ENCODE measurements at places on chromosomes 7 and 10.

GRCh38 chr7:101890749-101891523, 73.5 kb downstream of the CUX1 start:
- no peak for DNase-seq

GRCh38 chr7:135747366-135747765, 1.2 kb downstream of the FAM180A start:
- DNase-seq = no peak

- no peak for DNase-seq
Measured at GRCh38 chr10:100442548-100442947, 20.3 kb upstream of the WNT8B start.

GRCh38 chr7:30731581-30731980, 20.4 kb upstream of the INMT start:
- no peak for DNase-seq

DNA sequence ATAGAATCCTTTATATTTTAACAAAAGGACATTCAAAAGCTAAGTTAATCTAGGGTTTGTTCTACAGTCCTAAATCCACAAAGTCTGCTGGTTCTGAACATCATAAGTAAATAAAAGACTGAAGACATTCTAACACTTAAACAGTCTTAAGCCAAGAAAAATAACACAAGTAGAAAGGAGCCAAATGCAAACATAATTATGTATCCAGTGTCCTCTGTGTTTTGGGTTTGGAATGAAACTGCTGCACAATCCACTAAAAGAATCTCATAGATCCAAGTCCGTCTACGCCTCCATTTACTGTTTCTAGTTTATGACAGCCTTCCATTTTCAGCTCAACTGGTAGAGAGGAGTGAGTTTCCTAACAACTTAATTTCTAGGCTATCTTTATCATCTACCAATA, 623.6 kb upstream of the FZD8 start:
- DNase-seq = no peak

- DNase-seq = no peak
Measured at GRCh38 chr10:116246263-116246662, 26.7 kb downstream of the GFRA1 start.

DNA sequence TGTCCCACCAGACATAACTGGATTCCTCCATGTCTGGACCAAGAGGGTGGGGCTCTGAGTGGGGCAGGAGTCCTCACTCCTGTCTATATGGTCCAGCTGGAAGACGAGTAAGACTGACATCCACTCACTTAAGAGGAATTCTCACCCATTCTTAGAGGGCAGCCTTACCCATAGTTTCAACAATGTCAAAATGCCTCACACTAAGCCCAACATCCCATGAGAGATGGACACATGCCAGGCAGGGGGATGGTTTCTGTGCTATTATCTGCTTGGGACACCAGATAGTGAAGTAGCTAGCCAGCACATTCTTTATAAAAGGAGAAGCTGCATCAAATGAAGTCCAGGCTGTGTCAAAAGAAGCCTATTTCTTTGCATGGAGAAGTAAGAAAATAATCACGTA, 4.7 kb upstream of the LANCL2 start:
- DNase-seq = no peak

- DNase-seq = no peak
Measured at GRCh38 chr7:42457663-42458062, 220.7 kb upstream of the GLI3 start.

DNA sequence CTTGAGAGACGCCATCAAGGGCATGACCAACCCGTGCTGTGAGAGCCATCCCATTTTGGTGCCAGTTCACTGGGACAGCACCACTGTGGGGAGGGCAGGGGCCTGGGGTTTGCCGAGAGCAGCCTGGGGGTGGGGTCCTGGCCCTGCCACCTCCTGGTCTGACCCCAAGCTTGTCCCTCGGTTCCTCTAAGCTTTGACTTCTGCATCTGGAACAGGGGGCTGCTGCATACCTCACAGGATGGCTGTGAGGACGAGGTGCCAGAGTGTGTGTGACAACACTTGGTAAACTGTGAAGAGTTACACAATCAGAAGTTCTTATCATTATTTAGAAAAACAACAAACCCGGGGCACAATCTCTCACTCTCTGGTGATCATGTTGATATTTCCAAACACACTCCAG, 89.9 kb downstream of the CRTAC1 start:
- no peak for DNase-seq

DNA sequence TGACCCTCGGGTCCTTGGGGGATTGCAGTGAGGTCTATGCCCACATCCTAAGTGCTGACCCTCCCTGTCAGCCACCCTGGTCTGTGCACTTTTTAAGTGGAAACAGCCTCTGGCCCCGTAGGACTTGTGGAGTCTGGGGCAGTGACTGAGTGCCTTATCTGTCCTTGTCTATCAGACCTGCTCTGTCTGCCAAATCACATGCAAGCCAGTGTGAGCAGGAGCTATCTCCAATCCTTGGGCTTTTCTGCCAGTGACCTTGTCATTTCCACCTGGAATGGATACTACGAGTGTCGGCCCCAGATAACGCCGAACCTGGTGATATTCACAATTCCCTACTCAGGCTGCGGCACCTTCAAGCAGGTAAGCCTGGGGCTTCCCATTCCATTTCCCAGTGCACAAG, 62.7 kb downstream of the C10orf120 start:
- no peak for DNase-seq

DNA sequence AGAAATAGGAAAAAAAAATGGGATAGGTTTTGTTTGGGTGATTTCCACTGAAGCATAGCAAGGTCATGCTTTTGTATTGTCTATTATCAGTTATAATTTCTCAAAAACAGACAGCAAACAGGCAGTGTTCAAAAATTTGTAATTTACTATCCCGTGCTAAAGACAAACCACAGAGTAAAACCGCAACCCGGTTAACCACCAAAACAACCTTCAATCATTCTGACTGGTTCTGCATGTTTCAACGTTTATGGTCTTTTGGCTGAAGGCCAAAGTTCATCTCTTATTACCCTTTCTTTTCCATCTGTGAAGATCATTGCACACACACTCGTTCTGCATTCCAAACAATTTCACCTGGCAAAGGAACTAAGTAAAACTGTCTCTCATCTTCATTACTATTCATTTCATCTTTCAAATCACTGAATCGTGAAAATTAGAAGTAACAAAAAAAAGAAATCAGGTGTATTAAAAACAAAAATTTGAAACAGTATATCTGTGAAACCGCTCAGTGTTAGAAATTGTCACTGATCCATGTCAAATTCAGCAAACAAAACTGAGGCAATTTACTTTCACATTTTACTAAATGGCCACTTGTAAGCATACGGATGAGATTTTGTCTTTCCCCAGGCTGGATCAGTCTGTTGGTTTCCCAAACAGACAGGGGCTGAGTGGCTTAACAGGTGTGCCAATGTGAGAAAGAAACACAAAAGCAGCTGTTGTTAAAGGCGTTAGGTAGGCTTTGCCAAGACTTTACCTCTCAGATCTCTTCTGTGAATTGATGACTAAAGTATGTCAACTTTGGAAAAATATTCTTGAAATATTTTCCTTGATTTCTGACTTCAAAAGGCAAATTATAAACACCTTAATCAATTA, 539.6 kb downstream of the CNTNAP2 start:
- DNase-seq = no peak

GRCh38 chr10:128873411-128874054, 593.5 kb upstream of the MGMT start:
- no peak for DNase-seq

DNA sequence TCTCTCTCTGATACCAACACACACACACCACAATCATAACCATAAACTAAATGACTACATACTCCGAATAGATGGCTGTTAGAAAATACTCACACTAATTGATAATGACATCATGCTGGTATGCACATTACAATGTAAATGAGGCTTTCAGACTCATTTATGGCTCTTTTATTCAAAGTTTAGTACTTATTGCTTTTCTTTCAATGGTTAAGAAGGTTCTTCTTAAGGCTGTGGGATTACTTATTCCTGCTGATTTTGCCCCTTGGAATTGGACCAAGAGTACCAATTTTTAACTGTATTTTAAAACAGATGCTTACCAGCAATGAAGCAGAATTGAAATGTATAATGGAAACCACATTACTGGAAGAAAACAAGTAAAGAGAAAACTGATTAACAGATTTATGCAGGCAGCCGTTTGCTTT, 20.6 kb upstream of the CABCOCO1 start:
- DNase-seq = no peak

- no peak for DNase-seq
Measured at GRCh38 chr7:98212532-98213041, 1.3 kb downstream of the BHLHA15 start.

GRCh38 chr7:102193806-102194205, 92.9 kb upstream of the SH2B2 start:
- no peak for DNase-seq

DNA sequence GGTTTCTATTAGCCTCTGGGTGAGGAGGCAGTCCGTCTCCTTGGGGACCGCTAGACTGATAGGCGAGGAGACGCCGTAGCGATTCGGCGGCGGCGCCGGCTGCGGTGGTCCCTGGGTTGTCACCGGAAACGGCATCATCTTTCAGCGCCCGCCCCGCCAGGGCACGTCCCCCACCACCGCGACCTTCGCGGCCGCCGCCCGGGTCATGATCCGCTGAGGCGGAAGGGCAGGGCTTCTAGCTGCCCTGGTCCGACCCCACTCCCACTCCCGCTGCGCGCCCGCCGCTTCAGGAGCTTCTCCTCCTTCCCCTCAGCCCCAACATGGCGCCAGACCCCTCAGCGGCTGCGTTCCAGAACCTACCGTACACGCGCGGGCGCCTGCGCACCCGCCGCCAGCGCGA, at the start of gene PAPOLB:
PAPOLB (minus strand) TSS at position 358 of the 400 bp plus-strand sequence; CDS start at position 138, 220 bp downstream.
- DNase-seq = peak; percentile 63

- DNase-seq = no peak
Measured at GRCh38 chr7:133003052-133003910, 78.6 kb downstream of the CHCHD3 start.

- no peak for DNase-seq
Measured at GRCh38 chr10:100874702-100875483, 37.9 kb upstream of the SLF2 start.

GRCh38 chr10:72712136-72712535, 20.2 kb downstream of the MCU start:
- DNase-seq = no peak

GRCh38 chr10:132139526-132139925, 47.2 kb upstream of the DPYSL4 start:
- peak; percentile 24 for DNase-seq

- no peak for DNase-seq
Measured at GRCh38 chr10:93039721-93040120, 20.9 kb upstream of the CYP26C1 start.

- no peak for DNase-seq
Measured at GRCh38 chr10:102412293-102412692, 6.3 kb downstream of the PSD start.

GRCh38 chr10:52488606-52489485, 174.8 kb downstream of the DKK1 start:
- DNase-seq = no peak

- no peak for DNase-seq
Measured at GRCh38 chr7:114720725-114721124, 201.2 kb upstream of the MDFIC start.

DNA sequence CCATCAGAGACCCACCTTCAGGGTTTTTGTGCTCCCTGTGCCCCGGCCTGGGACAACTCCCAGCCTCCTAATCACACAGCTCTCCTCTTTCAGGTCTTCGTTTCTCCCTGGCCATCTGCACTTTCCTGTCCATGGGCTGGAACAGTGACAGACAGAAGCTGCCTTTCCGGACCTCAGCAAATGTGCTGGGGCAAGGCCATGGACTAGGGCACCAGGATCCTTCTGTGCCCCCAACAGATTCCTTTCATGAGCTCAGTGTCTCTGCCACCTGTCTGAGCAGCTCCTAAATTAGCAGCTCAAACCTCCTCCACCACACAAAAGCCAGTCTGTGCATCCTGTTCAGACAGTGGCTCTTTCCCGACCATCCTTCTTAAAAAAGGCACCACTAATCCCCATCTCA, 41.9 kb upstream of the FRMD4A start:
- DNase-seq = no peak

DNA sequence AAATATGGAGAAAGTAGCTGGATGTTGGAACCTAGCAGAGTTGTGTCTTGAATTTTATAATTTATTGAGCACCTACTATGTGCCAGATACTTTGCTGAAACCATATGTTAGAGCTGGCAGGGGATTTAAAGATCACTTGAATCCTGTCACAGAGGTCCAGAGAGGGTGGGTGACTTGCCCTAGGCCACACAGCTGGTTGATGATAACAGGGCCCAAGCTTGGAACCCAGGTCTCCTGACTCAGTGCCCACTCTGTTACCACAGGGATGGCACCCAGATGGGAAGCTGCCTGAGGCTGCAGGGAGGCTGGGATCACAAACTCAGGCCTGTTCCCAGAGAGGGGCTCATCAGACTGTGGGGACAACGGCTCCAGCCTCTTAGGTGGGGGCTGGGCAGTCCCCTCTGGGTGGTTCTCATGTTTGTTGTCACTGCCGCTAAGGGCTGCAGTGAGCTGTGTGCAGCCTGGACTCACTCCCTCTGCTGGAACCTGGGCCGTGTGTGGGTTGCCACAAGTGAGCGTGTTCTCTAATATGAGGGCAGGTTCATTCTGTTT, 18.6 kb downstream of the GOLGA7B start:
- no peak for DNase-seq

DNA sequence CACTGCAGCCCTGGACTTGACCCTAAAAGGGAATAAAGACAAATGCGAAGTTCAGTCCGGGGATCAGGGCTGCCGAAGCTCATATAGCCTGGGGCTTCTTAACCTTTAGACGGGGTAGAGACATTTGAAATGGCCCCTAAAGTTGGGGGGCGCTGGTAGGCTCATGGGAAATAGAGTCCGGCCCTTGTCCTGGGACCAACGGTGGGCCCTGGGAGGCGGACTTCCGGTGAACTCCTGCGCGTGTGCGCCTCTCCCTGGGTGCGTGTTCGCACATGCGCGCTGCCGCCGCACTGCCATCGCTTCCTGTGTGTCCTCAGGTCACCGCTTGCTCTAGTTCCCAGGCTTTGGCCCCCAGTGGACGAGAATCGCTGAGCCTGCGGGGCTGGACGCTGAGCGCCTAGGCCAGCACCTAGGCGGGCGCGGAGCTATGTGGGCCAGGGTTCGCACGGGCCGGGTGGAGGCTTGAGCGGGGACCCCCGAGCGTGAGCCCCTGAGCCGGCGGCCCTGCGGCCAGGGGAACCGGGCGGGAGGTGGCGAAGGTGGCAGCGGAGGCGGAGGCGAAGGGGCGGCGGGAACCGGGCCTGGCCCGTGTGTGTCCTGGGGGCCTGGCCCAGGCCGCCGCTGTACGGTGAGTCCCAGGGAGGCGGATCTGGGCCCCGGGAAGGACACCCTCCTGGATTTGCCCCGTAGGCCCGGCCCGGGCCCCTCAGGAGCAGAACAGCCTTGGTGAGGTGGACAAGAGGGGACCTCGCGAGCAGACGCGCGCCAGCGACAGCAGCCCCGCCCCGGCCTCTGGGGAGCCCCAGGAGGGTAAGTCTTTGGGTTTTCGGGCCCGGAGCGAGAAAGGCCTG, 23.0 kb upstream of the ZNF12 start:
- peak; percentile 85 for DNase-seq

DNA sequence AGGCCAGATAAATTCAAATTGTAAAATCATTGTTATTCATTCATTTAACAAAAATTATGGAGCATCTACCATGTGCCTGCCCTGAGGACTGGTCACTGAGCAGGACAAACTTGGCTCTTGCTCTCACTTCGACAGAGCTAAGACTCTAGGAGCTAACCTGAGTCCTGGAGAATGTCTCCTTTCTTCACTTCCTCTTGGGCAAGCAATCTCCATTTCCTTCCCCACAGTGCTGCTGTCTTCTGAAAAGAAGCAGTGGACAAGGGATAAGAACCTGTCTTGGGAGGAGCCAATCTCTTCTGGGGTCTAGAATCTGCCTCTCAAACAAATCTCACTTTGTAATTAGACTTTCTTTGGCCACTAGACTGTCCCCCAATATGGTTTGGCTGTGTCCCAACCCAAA, 76.2 kb upstream of the PLXNA4 start:
- no peak for DNase-seq

GRCh38 chr7:24834128-24834798, 77.0 kb upstream of the GSDME start:
- DNase-seq = no peak
